Karpas-422 (cell line): ENCODE measurements at places on chromosomes 4 and X. TPM values are rescaled to one million over a fixed set of nuclear protein-coding genes. Genes with fewer than 3 reads are reported as not detected.

AMBN gene
- total RNA-seq: not detected in 2 replicates

UBE2A gene
- total RNA-seq: 43.0 and 54.7 TPM in 2 replicates

CC2D2A gene
- not detected in 2 replicates for total RNA-seq

SMARCA1 gene
- not detected in 2 replicates for total RNA-seq

JADE1 gene
- total RNA-seq: 31.5 and 43.0 TPM in 2 replicates
